ENCODE measurements at places on chromosomes 1 and 21.
A peak's percentile ranks its signal among the peaks of the same experiment; 100 is the strongest.

DNA sequence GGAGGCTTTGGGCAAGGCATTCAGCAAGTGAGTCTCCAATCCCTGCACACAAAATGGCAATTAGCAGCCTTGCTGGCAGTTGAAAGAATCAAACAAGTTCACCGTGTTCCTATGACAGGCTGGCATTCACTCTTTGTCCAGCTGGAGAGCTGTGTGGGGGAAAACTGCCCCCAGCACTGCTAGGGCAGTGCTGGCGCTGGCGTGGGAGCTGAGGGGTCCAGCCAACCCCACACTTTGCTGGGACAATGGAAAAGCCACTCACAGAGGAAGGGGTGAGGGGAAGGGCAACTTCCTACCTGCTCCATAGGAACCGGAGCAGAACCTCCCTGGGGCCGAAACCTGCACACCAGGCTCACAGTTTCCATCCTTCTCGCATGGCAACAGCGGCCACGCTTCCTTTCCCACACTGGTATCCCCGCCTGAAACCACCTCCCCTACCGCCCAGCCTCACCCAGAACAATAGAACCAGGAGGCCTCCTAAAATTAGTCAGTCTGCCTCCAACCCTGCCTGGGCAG, 26.7 kb upstream of the KCNN3 start:
- DNase-seq = no peak

DNA sequence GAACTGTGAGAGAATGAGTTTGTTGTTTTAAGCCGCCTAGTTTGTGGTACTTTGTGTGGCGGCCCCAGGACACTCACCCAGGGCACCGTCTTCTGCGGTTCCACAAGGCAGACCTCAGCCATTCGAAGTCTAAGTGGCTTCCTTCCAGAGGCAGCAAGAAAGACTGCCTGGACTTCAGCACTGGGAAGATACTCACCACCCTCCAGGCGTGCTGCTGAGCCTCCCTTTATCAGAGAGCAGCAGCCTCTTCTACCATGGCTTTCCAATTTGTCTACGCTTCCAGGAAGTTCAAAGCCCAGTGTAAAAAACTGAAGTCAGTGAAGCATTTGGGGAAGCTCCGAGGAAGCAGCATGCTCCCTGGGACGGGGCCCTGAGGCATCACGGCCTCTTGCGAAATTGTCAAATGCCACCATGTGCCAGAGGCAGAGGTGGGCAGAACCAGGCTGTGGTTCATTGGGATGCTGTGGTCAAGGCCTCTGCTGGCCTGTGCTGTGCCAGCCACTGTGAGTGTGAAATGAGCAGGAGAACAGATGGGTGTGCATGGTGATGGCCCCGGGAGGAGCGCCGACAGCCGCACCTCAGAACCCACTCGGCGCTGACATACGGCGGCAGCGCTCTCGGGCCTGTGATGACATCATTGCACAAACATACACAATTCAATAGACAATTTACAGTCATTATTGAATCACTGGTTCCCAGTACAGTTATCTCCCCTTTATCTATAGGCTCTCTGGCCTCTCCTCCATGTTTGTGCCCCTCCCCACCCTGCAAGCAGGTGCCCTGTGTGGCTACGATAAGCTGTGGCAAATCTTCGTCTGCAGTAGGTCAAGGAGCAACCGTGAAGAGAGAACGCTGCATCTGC, 110.4 kb downstream of the PDE9A start:
- no peak for DNase-seq

- no peak for DNase-seq
These were observed 32.5 kb downstream of the SLC22A15 start for GRCh38 chr1:116008656-116009390.

- peak; percentile 30 for DNase-seq
These were observed 94.0 kb downstream of the HMGB4 start for GRCh38 chr1:33957854-33958253.

GRCh38 chr1:113538225-113538624, 147.9 kb downstream of the MAGI3 start:
- DNase-seq = no peak

Data from fibroblast of skin of back (primary cell).